GM20000 (cell line): ENCODE measurements at places on chromosomes 3 and 15.

DNA sequence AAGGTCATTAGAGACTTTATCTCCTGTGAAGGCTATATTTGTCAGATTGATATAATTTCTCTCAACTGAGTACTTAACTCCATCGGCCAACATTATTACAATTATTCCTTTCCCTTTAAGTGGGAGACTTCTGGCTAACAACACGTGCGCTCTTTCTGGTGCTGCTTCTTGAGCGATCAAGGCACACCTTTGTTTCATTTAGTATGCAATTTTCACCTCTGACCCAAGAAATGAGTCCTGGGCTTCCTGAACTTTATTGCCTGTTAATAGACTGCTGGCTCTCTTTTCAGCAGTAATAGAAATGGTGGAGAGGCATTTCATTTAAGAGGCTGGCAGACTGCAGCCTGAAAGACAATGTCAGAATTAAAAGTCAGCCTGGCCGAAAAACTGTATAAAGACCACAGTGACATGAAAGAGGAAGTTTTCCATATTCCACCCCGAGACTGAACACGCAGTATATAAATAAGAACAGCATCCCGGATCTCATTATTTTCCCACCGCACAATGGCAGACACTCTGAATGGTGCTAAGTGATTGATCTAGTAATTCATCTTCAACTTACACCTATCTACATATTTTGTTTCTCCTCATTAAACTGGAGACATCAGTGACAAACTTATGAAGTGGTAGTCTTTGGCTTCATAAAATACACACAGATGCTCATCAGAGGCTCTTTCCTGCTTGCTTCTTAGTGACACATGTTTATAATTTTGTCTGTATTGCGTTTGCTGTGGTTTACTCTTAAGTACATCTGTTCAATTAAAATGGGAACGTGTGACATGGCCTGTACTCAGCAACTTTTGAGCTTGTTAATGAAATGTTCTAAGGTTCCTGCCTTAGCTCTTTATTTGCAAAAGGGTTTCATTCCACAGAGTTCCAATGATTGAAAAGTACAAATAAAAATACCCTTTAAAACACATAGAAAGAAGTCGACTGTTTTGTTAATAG is 299.9 kb downstream of the MECOM start:
- no peak for DNase-seq

- no peak for DNase-seq
Measured at GRCh38 chr3:155861476-155862183, 7.4 kb upstream of the SLC33A1 start.

DNA sequence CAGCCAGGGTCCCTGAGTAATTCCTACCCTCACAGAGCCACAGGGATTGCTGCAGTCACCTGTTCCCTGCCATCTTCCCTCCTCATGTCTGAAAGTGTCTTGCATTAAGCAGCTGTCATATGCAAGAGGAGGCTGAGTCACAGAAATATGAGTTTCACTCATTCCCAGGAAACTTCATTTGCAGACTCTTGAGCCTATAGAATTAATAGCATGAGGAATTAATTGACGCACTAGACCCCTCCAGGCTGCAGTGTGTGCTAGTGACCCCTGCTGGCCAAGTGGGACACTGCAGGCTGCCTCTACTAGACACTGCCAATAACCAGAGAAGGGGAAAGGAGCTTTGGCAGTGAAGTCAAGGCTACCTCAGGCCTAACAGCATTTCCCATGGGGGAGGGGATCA is 50.6 kb upstream of the SLC6A1 start:
- no peak for DNase-seq

DNA sequence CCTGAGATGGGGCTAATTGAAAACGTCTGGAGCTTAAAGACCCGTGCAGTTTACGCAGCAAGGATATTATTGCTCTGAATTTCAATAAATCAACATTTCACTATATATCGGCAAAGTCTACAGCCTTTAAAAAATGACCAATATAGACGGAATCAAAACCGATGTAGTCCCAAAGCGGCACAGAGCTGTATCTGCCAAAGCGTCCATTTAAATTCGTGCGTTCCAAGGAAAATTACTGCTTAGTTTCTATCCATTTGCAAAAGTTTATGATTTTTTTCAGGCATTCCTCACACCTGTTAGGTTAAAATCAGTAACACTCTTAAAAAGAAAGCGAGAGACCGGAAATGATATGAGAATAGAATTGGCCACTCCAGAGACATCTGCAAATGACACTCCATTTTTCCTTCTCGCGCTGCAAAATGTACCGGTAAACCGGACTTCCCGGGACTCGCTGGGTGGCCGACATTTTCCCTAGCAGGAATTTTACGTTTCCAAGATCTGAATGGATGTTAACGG is 777 bp upstream of the EIF4A2 start:
- DNase-seq, result peak; percentile 53

DNA sequence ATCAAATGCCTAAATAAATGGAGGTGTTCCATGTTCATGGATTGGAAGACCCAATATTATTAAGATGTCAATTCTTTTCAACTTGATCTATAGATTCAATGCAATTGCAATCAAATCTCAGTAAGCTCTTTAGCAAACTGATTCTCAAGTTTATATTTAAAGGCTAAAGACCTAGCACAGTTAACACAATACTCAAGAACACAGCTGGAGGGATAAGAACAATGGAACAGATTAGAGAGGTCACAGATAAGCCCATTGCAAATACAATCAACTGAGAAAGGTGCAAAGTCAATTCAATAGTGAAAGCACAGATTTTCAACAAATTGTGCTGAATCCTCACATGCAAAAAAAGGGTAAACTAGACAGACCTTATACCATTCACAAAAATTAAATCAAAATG is 198.9 kb downstream of the P3H2 start:
- no peak for DNase-seq

GRCh38 chr15:63672775-63673174 is 75.6 kb downstream of the FBXL22 start:
- DNase-seq, result no peak

GRCh38 chr15:40952301-40952900 is 870 bp upstream of the CHAC1 start:
- no peak for DNase-seq

DNA sequence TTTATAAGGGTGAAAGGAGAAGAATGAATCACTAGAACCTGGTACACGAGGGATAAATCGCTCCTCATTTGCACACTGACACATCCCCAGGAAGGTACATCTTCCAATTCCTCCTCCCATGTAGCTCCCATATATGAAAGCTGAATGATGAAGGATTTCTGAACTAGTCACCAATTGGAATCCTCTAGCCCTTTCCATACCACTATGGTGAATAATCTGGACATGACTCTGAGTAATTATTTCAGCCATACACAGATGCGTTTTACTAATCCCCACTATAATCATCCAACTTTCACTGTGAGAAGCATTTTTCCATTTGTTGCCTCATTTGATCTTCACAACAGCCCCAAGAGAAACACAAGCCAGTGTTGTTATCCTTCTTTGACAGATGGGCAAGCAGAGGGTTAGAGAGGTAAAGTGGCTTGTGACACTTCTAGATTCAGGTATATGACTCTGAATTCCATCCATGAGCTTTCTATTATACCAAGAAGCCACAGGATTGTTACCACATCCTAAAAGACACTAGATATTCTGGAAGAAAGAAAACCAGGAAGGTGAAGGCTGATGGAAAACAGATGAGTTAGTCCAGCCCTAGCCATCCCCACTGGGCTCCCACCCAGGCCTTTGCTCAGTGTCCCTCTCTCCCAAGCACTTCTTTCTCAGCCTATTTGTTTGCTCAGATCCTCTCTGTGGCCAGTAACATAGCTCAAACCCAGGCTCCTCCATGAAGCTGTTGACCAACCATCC is 22.2 kb upstream of the BCL6 start:
- DNase-seq, result no peak

DNA sequence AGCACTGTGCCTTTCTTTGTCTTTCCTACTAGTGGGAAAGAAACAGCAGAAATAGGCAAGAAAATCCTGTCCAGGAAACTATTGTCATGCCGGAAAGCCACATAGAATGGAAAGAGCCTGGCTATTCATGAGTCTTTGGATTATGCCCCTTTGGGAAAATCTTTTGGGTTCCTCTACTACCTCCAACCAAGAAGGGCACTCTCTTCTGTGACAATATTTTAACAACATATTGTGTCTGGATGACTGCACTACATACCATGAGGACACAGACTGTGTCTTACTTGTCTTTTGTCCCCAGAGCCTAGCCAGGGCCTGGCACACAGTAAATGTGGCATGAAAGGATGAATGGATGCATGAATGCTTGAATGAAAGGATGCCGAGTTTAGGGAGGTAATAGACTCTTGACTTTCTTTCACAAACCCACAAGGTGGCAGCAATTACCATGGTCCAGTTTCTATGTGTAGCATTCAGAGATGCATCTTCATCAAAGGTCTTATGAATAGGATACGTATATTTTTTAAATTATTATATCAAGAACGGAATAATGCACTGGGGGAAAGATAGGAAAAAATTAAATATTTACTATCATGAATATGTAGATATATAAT is 30.3 kb downstream of the ARL14 start:
- peak; percentile 38 for DNase-seq

GRCh38 chr3:120642368-120642948 is 39.6 kb downstream of the HGD start:
- DNase-seq, result no peak

DNA sequence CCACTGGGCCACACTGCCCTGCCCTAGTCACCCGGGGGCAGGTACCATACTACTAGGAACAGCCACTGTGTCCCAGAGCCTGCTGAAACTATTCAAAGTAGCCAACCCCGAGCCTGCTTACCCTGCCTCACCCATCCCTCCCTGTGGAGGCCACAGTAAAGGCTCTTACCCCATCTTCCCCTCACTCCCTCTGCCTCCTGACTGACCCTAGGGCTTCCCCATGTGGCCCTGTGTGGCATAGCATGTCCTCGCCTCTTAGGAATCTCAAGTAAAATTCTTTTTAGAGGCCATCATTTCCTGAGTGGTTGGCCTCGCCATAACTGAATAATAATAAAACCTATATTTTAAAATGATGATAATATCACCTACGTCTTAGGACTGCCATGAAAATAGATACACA is 112.2 kb upstream of the SLC6A11 start:
- no peak for DNase-seq

DNA sequence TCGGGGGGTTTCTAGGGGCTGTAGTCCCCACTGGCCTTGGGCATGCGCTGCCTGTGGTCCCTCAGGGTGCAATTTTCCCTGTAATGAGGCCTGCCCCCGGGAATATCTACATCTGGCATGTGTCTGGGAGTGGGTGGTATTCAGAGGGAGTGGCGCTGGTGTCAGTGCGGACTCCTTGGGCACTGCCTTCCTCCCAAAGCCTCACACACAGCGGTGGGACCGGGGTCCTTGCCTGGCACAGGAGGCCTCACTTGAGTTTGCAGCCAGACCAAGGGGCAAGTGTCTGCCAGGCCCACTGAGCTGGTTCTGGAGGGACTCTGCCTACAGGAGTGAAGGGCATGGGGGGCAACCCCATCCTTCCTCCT is 53.5 kb upstream of the PCSK6 start:
- DNase-seq, result no peak

- DNase-seq, result no peak
Measured at GRCh38 chr3:33911525-33912322, 113.3 kb downstream of the PDCD6IP start.

GRCh38 chr3:100173961-100174360 is 59.7 kb upstream of the FILIP1L start:
- no peak for DNase-seq

- DNase-seq, result no peak
Measured at GRCh38 chr3:105118905-105119304, 247.8 kb upstream of the ALCAM start.

DNA sequence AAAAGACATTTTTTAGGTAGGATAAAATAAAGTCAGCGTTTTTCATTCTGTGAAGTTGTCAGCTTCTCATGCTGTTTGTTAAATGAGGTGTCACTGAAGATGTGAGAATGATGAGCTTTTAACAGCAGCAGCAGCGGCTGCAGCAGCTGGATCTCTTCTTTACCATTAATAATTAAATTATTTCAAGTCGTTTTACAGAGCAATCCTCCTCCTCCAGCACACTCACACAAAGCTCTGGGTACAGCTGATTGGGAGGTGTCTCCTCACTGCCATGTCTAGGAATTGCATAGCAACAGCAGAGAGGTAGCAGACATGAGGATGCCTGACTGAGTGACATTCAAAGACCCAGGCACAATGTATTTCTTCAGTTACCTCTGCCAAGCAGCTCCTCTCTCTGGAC is 46.7 kb upstream of the PLAAT1 start:
- DNase-seq, result no peak

DNA sequence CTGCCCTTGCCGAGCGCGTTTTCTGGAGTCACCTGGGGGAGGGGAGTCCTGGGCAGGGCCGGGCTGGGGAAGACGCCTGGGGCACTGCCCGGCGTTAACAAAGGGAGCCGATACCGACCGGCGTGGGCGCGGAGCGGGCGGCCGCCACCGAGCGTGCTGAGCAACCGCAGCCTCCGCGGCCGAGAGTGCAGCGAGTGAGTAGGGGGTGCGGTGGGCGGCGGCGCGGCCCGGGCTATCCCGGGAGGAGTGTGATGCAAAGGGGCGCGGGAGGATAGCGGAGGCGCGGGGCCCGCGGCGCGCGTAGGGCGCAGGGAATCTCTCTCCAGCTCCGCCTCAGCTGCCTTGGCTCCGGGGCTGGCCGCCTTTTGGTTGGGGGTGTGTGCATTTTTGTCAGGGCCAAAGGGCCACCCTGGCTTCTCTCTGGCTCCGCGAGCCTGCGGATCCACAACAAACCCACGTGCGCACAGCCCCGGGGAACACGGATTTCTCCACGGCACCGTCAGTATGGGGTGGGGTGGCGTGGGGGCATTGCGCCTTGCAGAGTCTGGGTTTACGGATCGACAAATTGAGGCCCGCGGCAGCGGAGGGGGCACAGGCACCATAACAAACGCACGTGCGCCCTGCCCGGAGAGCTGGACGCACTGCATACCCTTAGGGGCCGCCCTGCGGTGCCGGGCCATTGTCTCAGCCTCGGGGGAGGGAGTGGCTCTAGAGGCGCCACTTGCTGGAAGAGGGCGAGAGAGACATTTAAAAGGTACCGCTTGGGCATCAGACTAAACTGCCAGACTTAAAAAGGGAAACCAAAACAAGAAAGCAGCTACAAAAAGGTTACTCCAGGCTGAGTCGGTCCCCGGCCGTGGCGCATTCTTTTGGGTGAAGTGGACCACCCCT is 560 bp downstream of the ST6GAL1 start:
- peak; percentile 83 for DNase-seq

GRCh38 chr3:48180531-48181253 is 7.5 kb downstream of the CDC25A start:
- no peak for DNase-seq

DNA sequence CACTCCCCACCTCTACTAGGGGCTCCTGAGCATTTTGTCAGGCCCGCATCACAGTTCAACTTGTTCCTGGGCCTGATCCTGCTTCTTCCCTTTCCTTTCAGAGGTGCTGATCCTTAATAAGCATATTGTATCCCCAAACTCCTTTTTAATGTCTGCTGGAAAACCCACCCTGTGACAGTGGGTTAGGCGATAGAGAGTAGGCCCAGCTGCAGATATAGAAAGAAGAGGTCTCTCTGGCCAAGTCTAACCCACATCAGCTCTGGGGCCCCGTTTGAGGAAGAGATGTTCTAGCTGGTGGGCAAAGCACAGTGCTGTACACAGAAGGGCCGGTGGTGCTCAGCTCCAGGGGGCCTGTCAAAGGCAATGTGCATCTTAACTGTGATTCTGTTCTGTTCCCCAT is 34.3 kb upstream of the ST6GAL1 start:
- no peak for DNase-seq
